ENCODE measurements at places on chromosomes 12 and 14.
A peak's percentile ranks its signal among the peaks of the same experiment; 100 is the strongest.

DNA sequence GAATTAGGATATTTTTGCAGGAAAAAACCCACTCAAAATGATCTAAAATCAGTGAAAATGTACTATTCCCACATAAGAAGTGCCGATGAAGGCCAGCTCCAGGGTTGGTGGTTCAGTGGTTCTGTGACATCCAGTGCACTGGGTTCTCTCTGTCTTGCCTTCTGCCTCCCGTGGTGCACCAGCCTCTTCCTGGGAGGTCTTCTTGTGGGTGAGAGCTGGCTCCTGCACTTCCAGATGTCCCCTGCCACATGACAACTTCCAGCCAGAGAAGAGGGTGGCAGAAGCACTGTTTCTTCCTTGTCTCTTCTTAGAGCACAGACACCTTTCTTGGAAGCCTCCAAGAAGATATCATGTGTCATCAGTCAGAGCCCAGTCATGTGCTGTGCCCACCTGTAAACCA lies 170.9 kb downstream of the PELI2 start:
- DNase-seq, result no peak

DNA sequence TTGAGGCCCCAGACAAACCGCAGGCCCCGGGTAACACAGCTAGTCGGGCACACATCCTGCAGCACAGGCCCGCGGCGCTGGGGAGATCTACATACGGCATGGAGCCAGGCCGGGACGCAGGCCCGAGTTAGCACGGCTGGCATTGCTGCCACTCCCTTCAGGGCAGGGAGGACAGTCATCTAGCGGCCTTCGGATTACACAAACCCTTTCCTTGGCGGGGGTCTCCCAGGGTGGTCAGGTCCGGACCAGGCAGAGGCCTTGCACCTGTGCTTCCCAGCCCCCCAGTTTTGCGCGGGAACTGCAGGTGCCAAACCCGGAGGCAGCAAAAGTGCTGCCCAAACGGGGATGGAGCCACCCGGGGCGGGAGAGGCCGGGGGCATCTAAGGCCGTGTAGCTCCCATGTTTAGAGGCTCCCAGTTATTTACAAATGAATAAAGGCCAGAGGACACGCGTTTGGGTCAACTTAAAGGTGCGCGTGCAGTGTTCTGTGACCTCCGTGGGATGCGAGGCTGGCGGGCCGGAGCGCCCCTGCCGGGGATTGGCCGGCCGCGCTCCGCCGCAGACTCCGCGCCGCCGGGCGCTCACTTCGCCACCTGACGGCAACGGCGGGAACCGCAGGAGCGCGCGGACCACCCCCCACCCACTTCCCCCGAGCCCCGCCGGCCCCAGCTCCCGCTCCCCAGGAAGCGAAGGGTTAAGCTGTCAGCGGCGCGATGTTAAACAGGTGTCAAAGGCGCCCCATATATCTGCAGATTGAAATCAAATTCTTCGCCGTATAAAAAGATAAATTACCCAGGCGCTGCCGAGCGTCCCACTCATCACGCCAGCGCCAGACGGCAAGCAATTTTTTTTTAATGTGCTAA lies 18.1 kb downstream of the VSX2 start:
- DNase-seq, result peak; percentile 69

GRCh38 chr12:113196990-113197389 lies 11.5 kb downstream of the RITA1 start:
- peak; percentile 90 for DNase-seq

DNA sequence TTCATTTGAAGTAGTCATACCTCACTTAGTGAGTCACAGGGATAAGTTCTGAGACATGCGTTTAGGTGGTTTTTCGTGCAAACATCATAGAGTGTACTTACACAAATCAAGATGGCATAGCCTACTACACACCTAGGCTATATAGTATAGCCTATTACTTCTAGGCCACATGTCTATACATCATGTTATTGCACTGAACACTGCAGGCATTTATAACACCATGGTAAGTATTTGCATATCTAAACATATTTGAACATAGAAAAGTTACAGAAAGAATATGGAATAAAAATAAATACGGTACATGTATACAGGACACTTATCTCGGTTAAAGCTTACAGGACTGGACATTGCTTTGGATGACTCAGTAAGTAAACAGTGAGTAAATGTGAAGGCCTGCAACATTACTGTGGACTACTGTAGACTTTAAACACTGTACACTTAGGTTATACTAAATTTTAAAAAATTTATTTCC lies 670.6 kb downstream of the SLC16A7 start:
- peak; percentile 45 for DNase-seq

- no peak for DNase-seq
Measured at GRCh38 chr12:10737249-10737648, 14.1 kb upstream of the YBX3 start.
